ENCODE measurements at places on chromosomes 16 and 17.
A peak's percentile ranks its signal among the peaks of the same experiment; 100 is the strongest.

- DNase-seq = no peak
Observed at GRCh38 chr17:29409963-29410362, 19.8 kb downstream of the TAOK1 start.

- DNase-seq = no peak
Observed at GRCh38 chr16:85600530-85601271, 12.4 kb upstream of the GSE1 start.

DNA sequence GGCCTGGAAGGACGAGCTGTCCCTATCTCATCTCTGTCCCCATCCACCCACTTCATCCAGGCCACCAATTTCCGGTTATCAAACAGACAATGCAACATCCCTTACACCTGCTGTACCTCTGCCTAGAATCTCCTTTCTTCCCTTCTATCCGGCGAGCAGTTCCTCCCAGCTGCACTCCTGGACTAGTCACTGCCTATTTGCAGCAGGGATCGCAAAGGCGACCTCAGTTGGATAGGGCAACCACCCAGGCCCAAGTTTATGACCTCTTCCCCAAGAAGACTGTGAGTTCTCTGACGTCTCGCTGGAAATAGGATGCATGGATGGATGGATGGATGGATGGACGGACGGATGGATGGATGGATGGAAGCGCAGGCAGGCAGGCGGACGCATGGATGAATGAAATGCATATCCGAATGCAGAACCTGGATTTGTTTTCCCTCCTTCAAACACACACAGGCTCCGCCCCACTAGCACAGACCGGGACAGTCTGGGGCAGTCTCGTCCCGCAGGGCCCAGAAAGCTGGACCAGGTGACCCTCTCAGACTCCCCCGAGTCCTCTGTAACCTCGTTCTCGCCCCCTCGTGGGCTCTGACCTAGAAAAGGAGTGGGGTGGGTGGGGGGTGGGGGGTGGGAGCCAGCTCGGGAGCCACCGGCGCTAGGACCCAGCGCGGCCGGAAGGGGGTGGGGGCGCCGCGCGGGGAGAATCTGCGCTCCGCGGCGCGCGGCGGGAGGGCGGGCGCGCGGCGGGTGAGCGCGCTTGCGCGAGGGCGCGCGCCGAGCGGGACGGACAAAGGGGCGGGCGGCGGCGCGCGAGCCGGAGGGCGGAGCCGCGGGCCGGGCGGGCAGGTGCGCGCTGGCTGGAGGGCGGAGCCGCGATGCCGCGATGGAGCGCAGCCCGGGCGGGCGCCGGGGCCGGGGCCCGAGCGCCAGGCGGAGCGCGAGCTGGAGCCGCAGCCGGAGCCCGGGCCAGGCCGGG is at the start of gene SBK1:
Gene SBK1, plus strand, starts transcription at position 875 of the 976 bp plus-strand sequence. CDS start 24,867 bp downstream, outside the sequence.
- peak; percentile 18 for DNase-seq

DNA sequence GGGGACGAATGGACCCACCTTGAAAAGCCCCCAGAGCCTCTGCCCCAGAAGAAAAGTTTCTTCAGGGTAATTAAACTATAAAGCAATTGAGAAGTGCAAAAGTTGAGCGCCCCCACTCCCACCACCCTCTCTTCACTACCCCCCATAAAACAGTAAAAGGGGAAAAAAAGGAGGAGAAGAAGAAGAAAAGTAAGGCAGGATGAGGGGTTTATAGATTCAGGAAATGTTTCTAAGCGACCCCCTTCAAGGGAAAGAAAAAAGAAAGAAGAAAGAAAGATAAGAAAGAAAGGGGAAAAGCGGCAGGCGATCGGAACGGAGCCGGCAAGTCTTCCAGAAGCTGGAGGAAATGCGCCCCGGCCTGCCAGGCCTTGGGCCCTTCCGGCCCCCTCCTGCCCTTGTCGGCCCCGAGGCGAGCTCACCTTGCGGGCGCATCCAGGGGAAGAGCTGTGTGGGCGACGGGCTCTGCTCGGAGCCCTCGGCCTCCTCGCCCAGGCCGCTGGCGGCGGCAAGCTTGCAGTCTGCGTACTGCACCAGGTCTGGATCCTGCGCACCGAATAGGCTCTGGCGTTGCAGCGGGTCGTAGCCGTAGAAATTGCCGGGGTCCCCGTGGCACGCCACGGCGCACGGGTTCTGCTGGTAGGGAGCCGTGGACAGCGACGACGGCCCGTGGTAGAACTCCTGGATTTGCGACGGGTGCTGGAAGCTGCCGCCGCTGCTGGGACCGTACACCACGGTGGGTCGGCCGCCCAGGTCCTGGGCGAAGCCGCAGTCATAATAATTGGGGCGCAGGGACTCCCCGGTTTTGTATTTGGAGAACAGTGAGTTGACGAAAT is 1.0 kb downstream of the HOXB8 start:
- no peak for DNase-seq

GRCh38 chr16:28822520-28823290 is at the start of gene ATXN2L:
Gene ATXN2L (plus strand): TSS chr16:28822999. CDS start chr16:28823260, 261 bp downstream.
- peak; percentile 63 for DNase-seq

Data from kidney epithelial cell (primary cell).